Stimulated activated CD8-positive, alpha-beta memory T cell treated with anti-CD3 and anti-CD28 coated beads, Interleukin-15, amount 100 ng/mL, for 4 hours (primary cell): ENCODE measurements at places on chromosomes 11 and 22.

GRCh38 chr22:42519525-42520401, at the start of gene RRP7A:
Gene RRP7A, minus strand, starts transcription at chr22:42519796. Its CDS starts 10 bp downstream, at chr22:42519786.
- peak; percentile 68 for DNase-seq

GRCh38 chr11:79208126-79208525, 232.7 kb downstream of the TENM4 start:
- DNase-seq = no peak

GRCh38 chr11:97865424-97866012, 1155.2 kb upstream of the CNTN5 start:
- DNase-seq = no peak

GRCh38 chr11:68480852-68481510, 20.4 kb downstream of the PPP6R3 start:
- no peak for DNase-seq

DNA sequence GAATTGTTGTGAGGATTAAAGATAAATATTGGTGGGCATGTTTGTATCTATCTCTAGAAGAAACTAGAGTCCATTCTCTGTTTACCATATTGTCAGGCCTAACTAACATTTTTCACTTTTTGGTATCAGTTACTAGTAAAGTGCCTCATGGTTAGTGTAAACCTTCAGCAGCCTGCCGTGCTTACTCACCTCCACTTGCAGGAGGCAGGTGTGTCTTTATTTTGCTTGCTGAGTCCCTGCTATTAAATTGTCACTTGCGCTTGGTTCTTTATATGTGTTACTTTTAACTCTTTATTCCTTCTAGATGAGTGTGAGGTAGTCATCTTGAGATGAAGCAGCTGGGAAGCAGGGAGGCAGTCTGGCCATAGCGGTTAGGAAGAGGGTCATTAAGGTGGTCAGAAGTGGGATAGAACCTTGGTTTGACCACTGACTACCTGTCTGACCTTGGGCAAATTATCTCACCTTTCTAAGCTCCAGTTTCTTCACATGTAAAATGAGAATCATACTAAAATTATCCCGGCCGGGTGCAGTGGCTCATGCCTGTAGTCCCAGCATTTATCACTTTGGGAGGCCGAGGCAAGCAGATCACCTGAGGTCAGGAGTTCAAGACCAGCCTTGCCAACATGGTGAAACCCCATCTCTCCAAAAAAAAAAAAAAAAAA, 21.2 kb downstream of the PPP6R3 start:
- DNase-seq = no peak

DNA sequence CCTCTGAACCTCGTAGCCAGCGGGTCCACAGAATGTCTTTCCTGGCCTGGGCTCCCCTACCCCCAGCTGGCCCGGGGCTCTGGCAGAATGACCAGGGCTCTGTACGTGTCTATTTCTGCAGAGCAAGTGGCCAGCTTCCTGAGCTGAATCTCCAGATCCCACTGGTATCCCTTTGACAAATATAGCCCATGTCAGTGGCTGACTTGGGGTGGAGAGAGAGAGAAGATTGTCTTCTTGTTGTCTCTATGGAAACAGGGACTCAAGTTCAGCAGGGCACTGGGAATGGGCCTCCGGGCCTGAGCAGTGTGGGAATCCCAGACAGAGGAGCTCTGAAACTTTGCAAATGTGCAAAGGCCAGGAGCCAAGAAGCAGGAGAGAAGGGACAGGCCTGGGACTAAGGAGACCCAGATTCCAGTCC, 33.9 kb downstream of the ANO1 start:
- no peak for DNase-seq

- DNase-seq = no peak
Observed at GRCh38 chr11:57762235-57762861, 746 bp downstream of the CTNND1 start.

- no peak for DNase-seq
Observed at GRCh38 chr11:79617561-79617960, 176.7 kb upstream of the TENM4 start.

DNA sequence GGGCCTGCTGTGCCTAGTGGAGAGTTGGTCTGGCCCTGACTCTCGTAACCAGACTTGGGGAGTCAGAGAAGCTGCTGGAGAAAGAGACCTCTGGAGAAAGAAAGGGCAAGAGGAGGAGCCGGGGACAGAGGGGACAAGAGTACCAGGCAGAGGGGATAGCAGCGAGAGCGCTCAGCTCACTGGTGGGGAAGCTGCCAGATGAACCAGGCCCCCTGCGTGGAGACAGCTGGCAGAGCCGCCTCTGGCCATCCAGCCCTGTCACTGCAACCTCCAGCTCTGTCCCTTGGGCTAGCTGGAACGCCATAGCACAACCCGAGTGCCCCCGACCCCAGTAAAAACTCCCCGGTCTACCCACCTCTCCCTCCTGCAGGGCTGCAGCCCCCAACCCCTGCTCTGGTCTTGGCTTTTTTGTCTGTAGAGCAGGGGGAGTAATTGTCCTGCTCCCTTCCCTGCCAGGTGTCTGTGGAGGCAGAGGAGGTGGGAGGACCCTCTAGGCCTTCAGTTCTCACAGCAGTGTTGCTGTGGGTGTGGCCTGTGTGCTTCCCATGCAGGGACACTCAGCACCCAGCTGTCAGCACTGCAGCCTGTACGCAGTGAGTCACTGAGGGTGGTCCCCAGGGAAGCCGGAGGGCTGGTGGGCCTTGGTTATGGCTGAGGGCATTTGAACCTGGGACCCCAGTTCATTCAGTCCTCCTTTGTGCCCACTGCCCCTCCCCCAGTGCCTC, 4.8 kb upstream of the SUN2 start:
- DNase-seq = no peak

DNA sequence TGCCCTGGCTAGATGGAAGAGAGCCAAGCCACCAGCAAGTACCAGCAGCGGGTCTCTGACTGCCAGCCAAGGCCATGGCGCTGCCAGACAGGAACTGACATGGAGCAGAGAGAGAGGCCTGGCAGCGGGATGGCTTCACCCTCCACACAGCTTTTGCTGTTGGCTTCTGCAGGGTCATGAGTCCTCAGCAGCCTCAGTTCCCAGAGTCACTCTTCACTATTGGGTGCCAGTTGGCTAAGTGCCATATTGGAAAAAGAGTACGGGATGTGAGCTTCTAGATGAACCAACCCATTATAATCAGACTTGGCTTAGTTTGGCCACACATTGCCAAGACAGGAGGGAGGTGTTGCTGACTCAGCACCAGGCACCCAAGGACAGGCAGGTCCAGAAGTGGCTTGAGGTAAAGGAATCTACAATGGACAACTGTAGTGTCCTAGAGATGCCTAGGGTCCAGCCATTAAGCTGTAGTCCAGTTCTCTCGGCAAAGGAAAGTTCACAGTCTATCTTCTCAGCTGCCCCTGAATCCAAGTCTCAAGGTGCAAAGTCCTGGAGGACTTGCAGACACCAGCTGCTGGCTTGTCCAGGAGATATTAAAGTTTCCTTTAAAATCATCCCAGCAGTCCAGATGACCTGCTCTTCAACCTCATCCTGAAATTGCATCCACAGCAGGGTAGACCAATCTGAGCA, 40.7 kb upstream of the POU2AF1 start:
- no peak for DNase-seq

- DNase-seq = no peak
Observed at GRCh38 chr11:132254906-132255305, 884.5 kb downstream of the NTM start.

DNA sequence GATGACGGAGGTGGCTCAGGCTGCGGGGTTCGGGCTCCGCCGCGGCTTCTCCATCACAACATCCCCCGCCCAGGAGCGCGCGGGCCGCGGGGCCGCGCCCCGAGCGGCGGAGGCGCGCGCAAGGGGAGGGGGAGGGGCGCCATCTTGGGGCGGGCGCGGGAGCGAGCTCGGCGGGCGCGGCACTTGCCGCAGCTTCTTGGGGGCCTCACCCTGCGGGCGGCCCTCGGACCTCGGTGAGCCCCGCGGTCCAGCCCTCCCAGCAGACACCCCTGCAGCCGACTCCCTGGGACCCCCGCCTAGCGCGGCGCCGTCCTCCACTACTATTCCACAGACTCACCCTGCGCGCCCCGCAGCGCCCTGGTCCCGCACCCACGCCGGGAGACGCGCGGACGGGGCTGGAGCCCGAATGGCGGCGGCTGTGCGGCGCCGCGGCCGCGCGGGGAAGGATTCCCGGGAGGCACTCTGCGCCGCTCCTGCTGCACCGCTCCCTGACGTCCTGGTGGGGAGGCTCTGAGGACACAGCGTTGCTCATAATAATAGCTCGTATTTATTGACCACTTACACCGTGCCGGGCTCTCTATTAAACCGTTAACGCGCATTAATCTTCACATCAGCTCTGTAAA, at the start of gene APBB1:
APBB1 (minus strand) TSS at position 86 of the 623 bp plus-strand sequence. CDS start 7,747 bp downstream, outside the sequence.
- peak; percentile 50 for DNase-seq

DNA sequence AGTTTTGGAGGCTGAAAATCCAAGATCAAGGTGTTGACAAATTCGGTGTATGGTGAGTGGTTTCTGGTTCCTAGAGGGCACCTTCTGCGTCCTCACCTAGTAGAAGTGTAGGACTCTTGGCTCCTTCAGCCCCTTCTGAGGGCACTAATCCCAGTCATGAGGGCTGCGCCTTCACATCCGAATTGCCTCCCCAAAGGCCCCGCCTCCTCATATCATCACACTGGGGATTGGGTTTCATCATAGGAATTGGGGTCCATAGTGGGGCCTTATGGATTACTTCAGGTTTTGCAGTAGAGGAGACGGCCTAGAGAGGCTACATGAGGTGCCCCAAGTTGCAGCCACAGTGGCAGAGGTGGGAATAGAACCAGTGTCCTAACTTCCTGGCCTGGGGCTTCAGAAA, 87.1 kb downstream of the CEP164 start:
- DNase-seq = no peak

GRCh38 chr22:50190182-50190940, 4.6 kb downstream of the TRABD start:
- DNase-seq = peak; percentile 46

DNA sequence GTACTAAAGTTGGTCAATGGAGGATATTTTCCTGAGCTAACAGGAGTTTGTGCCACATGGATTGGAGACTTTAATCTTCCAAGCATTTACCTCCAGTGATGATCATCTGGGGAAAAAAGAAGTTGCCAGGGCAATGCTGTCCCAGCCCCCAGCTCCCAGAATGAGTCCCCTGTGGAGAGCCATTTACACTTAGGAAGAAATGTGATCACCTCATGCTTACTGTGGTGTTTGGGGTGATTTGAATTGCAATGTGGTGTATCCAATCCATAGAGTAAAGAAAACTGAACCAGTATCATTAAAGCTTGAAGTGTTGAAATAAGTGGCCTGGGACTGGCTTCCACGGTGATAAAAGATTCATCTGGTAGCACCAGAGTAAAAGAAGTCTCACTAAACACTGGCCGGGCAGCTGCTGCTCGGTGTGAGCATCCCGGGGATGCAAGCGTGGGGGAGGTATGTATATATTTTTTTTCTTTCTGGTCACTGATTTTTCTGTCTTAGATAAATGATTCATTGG, 117.2 kb upstream of the NTM start:
- no peak for DNase-seq

- DNase-seq = no peak
Observed at GRCh38 chr11:128424271-128424711, 163.1 kb downstream of the ETS1 start.

DNA sequence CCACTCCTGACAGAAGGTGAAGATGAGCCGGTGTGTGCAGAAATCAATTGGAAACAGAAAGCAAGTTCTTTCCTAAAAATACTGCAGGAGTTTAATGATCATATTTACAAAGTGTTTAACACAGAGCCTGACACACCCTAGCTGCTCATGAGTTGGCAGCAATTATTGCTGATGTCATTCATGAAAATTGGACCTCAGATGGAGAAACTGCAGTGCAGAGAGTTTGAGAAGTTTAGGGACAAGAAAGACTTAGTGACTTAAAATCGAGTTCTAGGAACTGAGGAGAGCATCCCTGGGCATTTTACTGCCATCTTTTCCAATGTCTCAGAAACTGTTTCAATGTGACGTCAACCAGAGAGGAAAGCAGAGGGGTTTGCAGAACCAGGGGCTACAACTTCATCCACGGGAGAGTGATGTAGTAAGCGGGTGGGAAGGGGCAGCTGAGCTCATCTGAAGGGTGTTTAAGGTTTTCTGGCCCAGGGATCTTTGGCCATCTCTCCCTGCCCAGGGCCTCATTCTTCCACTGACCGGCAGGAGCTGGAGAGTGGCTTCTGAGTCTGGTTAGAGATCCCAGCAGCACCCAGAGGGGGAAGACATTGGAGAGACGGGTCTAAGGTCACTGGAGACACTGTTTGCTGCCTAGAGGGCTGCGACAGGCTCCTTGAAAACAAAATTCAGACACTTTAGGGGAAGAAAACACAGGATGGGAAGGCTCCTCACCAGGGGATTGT, 21.1 kb upstream of the IGLL5 start:
- DNase-seq = no peak

DNA sequence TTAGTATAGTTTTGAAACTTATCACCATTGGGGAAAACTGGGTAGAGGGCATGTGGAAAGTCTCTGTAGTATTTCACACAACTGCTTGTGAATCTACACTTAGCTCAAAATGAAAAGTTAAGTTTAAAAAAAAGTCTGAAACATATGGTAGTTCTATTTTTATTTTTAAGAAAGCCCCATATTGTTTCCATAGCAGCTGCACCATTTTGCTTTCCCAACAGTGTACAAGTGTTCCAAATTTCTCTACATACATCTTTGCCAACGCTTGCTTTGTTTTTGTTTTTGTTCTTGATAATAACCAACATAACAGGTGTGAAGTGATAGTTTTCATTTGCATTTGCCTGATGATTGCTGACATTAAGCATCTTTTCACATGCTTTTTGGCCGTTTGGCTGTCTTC, 445.2 kb downstream of the FAM181B start:
- no peak for DNase-seq
